ENCODE measurements at places on chromosomes 4 and X. TPM values are rescaled to one million over a fixed set of nuclear protein-coding genes. Genes with fewer than 3 reads are reported as not detected.

The TSR2 gene
- polyA plus RNA-seq: 58.4 TPM

The HCCS gene
- polyA plus RNA-seq: 40.0 TPM

The CT83 gene
- not detected for polyA plus RNA-seq

- no peaks in the 10 kb centered on the region for H3K27me3 ChIP-seq
- H3K27ac ChIP-seq: peak overlapping the region; percentile 51
- H3K36me3 ChIP-seq: peaks cover 5% of the 10 kb centered on the region
- H3K4me1 ChIP-seq: no peaks in the 10 kb centered on the region
- DNase-seq: no peak
- H3K4me3 ChIP-seq: no peak overlapping the region
These were observed 6.7 kb downstream of the RPS4X start for GRCh38 chrX:72270316-72270866.

GRCh38 chr4:112296949-112297880 is at the start of gene ALPK1:
Gene ALPK1 (plus strand): TSS chr4:112297369.
- peak within 1 kb of the TSS; percentile 85 for H3K27ac ChIP-seq
- H3K36me3 ChIP-seq: no peaks in the 10 kb centered on the region
- H3K4me3 ChIP-seq: peak within 1 kb of the TSS; percentile 7
- no peaks in the 10 kb centered on the region for H3K27me3 ChIP-seq
- H3K4me1 ChIP-seq: peaks cover 9% of the 10 kb centered on the region
- peak; percentile 83 for DNase-seq

All from hepatocyte (in vitro differentiated cells).